ENCODE measurements at places on chromosomes 5 and 9.

- DNase-seq = no peak
These were observed 6.9 kb downstream of the REEP2 start for GRCh38 chr5:138445547-138446271.

- DNase-seq = no peak
These were observed 40.0 kb downstream of the PRR16 start for GRCh38 chr5:120504057-120504456.

GRCh38 chr5:147835386-147835798 lies 3.9 kb upstream of the SPINK1 start:
- DNase-seq = no peak

DNA sequence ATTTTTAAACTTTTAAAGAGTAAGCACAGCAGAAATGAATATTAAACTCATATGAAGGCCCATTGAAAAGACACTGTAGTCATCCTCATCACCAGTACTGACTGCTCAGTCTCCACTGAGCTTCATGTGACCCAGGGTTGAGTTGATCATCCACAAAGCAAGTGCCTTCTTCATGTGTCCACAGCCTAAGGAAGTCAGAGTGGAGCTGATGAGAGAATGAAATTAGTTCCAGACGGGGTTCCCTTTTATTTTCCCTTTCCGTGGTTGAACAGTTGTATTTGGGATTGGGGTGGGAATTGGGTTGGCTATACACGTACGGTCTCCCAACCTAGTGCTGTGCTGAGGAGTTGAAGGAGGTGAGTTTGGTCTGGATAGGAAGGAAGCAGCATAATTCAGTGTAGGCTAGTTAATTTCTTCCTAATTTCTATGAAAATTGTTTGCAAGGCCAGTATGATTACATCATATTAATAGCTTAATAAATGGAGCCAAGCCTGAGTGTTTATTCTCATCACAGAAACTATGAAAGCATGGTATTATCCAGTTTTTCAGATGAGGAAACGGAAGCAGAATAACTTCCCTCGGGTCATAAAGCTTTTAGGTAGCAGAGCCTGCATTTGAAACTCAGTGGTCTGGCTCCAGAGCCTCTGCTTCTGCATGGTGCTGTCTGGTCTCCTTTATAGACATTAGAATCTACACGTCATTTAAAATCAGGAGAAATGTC lies 103.9 kb upstream of the DMRT1 start:
- DNase-seq = no peak

DNA sequence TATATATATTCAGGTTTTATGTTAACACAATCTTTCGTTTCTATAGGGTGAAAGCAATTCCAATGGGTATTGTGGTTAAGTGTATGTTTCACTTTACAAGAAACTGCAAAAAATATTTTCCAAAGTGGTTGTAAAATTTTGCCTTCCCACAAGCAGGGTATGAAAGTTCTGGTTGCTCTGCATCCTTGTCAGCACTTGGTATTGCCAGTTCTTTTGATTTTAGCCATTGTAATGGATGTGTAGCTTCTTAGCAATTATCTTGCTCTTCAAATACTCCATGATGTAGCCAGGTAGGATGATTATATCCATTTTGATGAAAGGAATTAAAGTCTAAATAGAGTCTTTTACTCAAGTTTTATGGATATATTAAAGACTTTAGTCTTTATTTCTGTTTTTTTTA lies 9.1 kb upstream of the ADAM19 start:
- DNase-seq = no peak

DNA sequence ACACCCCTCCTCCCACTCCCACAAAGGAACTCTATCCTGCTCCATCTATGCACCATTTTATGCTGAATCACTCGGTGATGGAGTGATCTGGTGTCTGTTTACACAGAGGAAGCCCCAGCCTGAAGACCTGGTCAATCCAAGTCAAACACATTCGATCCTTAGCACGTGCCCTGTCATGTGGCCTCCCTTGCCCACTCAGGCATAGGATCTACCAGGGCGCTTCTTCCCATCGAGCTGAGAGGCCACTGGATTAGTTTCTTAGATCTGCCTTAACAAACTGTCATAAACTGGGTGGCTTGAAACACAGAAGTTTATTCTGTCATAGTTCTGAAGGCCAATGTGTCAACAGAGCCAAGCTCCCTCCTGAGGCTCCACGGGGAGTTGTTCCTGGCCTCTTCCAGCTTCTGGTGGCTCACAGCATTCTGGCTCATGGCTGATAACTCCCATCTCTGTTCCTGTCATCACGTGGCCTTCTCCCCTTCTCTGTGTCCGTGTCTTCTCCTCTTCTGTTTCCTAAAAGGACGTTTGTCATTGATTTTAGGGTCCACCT lies 34.2 kb downstream of the FOXI1 start:
- DNase-seq = no peak

DNA sequence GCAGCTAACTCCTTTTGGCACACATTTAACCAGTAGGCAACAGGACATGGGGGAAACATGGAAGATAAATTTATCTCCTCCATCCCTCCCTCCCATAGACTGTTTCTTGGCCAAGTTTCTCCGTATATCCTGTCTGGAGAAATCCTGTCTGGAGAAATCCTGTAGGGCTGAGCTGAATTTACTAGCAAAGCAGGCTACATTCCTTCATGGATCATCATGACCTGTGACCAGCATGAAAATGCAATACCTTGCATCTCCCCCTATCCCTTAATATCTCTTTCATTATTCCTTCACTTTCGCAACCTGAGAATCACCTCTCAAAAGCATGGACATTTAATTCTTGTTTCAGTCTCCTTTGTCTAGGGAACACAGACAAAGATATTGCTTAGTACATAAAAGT lies 379.1 kb downstream of the PSAT1 start:
- no peak for DNase-seq

- DNase-seq = no peak
These were observed 2200.4 kb upstream of the C9orf72 start for GRCh38 chr9:29773676-29774075.

- DNase-seq = no peak
These were observed 103.9 kb downstream of the SPOCK1 start for GRCh38 chr5:137395011-137395755.

Data from stimulated activated CD4-positive, alpha-beta T cell treated with anti-CD3 and anti-CD28 coated beads, Interleukin-4, amount 100 ng/mL, for 24 hours (primary cell).